ENCODE measurements at places on chromosomes 4 and X.

DNA sequence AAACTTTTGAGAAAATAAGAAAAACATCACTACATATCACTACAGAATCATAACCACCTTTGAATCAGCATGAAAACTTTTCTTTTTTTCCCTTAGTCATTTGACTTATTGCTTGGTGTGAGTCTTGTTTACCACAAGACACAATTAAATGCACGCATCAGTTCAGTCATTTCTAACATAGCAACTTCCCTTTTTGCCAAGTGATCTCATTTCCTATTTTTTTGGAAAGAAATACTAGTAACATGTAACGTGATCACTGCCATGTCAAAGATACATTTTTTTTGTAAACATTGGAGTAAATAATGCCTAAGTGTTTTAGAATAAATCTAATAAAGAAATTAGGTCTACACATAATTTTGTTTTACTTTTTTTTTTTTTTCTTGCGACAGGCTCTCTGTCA, 5.1 kb upstream of the CXCL8 start:
- DNase-seq = peak; percentile 47

DNA sequence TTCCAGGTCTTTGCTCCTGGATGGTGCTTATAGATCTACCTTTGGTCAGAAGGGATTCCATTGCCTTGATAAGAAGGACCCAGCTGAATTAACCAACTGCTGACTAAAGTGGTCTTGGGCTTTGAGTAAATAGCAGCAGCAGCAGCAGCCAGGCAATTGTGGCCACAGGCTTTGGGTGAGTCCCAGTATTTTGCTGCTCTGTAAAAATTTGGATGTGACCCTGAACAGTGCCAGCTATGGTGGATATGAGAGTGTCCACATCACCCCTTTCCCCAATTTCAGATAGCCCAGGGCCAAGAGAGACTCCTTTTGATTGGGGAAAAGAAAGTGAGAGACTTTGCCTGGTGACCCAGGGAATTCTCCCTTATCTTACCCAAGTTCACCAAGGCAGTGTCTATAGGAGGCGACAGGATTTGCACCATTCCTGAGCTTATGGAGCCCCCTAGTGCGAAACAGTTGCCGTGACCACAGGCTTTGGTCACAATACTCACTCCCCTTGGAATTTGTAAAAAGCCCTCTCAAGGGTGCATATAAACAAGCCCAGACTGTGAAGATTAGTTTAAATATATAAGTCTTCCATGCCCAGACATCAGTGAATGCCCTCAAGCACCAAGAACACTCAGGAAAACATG, 518.0 kb downstream of the TMA16 start:
- DNase-seq = peak; percentile 65

- DNase-seq = no peak
Measured at GRCh38 chrX:44036336-44036735, 63.1 kb upstream of the NDP start.

DNA sequence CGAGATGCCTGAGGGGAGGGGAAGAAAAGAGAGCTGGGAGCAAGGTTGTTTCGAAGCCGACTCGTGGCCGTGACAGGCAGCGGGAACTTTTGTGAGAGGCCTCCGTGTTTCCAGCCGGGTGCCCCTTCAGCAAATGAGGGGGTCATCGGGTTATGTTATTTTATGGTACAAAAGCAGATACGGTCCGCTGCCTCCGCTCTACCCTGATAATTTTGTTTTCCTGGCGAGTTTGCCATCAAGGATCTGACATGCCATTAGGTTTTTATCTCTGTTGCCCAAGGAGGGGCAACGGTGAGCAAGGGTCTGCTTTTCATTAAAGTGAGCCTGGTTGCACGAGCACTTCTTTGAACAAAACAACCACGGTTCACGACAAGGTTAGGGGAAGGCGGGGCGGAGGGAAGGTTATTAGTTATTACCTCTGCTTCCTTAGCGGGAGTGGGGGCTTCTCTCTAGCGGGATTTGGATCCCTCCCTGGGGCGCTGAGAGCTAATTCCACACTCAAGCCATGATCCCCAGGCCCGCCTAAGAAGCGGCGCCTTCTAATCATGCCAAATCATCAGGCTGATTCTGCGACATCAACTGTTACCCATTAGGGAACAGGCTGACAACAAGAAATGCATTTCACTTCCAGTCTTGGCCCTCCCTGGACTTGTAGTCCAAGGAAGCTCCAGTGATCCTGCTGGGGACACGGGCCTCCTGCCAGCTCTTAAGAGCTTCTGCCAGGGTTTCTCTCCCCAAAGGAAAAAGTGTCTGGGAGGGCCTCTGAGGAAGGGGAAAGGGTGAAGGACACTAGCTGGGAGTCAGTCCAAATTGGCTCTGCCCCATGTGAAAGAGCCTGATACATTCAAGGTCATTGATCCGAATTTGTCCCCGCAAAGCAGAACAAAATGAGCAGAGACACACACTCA, 617.7 kb downstream of the MID1IP1 start:
- DNase-seq = no peak

GRCh38 chr4:168496834-168497233, at the start of gene PALLD:
PALLD (plus strand) TSS chr4:168497052.
- DNase-seq = no peak

DNA sequence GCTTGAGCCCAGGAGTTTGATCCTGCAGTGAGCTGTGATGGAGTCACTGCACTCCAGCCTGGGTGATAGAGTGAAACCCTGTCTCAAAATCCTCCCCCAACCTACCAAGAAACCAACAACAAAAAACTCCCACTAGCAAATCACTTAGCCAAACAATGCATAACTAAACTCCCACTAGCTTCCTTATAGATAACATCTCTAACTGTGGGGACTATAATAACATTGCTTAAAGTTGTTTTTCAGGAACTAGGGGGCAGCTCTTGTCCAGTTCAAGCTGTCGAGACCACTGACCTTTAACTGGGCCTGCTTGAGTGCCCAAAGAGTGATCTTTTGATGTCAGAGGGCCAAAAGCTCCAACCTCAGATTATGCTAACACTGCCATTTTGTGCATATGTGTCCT, 81.7 kb downstream of the FREM3 start:
- DNase-seq = no peak

DNA sequence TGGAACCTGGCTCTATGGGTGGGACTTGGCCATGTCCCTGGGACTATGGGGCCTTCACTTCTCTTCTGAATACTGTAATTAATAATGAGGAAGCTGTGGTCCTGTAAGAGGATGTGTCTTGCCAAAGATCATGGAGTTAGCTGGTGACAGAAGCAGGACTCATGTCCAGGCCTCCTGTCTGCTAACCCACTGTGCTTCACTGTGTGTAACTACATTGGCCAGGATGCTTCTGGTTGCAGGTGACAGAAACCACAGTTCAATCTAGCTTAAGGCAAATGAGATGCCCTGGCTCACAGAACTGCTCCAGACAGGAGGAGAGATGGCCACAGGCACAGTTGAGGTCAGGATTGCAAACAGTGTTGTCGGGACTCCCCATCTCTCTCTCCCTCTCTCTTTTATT, 3.1 kb downstream of the MTMR1 start:
- no peak for DNase-seq

- no peak for DNase-seq
Measured at GRCh38 chrX:2782171-2782570, 30.3 kb downstream of the XG start.

DNA sequence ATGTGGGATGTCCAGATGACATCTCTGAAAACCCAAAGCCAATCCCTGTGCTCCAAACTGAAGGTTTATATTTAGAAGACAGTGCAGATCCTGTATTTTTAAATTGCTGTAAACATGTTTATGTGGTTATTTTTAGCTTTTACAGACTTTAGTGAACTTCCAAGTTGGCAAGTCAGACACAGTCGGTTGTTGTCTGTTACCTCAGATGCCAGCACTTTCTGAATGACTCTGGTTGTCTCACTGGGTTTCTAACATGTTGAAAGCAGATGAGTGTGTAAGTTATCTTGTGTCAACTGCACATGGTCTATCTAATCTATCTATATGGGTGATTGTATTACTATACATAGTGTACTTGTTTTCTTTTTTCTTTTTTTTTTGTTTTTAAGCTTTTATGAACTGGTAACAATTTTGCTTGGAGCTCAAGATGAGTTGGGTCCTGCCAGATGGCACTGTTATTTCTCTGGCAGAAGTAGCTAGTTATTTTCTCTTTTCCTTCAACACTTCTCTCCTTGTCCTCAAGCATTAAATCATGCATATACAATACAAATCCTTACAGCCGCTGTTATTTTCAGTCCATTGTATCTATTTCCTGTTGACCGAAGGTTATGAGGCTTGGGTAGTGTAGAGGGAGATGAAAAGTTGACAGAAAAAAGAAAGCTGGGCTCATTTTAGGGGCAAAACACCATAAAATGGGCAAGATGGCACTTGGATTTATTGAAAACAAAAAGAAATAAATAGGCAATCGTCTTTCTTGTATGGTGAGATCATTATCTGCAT, 66.3 kb downstream of the GAB1 start:
- DNase-seq = no peak

- no peak for DNase-seq
Measured at GRCh38 chrX:129695535-129695934, 40.8 kb upstream of the APLN start.

DNA sequence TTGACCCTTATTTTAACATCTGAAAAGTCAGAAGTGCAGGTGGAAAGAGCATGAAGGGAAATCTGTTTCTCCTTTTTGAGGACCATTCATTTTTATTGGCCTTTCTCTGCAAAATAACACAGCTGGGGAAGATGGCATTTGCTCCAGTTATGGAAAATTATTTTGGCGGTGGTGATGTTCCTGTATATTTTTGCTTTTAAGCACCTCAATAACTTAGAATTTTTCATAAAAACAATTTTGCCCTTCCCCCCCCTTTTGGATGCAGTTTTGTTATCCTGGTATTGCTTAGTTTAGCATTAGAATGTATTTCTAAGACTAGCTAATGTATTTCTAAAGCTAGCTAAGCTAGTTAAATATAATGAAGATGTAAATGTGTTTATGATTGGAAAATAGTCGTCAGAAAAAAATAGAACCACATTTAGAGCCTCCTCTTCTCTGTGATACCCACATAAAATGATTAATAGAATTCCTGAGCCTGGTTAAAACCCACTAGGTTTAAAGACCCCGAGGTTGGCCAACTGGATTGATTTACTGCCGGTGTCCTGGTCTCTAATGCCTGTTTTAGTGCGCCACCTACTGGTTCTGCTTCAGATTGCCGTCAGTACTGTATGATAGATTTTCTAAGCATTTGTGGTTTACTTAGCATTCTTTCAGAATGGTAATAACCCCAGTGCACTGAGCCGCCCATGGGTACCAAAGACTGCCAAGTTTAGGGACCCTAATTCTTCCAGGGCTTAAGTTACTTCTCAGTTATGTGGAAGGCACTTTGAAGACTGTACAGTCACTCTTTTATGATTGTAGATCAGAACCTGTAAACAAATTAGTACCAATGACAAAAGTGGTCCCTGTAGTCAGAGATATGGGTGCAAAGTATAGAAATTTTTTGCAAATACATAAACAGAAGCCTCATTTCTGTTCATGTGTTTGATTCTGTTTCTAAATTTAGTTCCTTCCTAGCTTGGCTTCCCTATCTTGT, 11.4 kb downstream of the KLF3 start:
- DNase-seq = peak; percentile 81

GRCh38 chrX:87338510-87338909, 179.1 kb upstream of the KLHL4 start:
- DNase-seq = peak; percentile 28

DNA sequence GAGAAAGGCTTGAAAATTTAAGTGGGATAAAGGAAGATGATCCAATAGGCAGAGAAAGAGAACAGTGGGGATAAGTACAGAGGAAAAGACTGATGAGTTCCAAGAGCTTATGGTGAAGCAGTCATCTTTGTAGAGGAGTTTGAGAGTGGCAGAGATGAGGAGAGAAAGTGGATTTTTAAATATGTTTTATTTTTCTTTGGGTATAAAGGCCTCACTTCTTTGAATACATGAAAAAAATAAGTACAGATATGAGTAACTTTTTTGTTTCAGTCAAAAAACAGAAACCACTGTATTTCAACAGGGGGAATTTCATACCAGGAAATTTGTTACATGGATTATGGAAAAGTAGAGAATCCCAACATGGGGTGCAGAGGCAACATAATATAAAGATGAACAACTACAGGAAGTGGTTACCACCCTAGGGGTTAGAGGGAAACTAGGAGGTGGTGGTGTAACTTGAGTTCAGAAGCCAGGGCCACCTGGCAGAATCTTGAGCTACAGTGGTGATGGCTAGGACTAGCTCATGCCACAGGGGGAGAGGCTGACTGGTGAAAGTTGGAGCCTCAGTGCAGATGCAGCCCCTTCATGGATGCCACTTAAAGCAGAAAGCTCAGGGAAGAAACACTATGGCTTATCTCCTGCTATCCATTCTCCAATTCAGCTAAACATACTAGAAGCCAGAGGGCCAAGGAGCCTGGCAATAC, 3.4 kb upstream of the CYBB start:
- DNase-seq = no peak

DNA sequence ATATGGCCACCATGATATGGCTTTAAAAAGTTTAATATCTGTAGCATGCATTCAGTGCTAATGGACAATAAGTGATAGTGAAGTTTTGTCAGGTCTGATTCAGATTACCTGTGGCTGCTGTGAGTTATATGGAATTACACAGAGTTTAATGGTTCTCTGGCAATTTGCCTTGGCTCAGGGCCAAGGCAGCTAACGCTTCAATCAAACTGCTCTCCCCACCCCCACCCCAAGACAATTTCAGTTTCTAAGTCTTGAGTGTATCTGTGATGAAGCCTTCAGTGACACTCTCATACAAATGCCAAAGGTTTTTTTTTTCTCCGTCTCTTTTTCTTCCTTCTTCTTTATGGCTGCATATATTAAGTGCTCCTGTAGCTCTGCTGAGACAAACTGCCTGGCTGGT, 106.6 kb downstream of the SHROOM4 start:
- DNase-seq = peak; percentile 39

GRCh38 chr4:157045507-157046127, 30.3 kb upstream of the GLRB start:
- DNase-seq = peak; percentile 77

DNA sequence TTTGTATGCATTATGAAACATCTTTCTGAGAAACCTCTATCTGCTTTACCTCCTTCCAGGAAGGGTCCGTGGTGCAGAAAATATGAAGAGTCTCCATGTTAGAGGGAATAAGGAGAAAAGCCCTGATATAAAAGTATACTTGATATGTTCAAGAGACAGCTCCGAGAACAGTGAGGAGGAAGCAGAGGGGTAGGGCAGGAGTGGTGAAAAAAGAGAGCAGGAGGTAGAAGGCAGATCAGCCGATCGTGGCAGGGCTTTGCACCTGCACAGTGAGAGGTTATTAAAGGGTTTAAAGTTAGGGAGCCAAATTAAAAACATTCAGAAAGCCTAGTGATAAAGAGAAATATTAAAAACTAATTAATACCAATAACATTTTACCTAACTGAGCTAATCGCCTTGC, 419.7 kb downstream of the FAT4 start:
- no peak for DNase-seq
